ENCODE measurements at places on chromosomes 4 and X.
A peak's percentile ranks its signal among the peaks of the same experiment; 100 is the strongest.

GRCh38 chr4:15037923-15038541 lies 35.8 kb downstream of the CPEB2 start:
- no peak for DNase-seq

GRCh38 chr4:87073199-87074120 lies 138.6 kb downstream of the AFF1 start:
- no peak for DNase-seq

DNA sequence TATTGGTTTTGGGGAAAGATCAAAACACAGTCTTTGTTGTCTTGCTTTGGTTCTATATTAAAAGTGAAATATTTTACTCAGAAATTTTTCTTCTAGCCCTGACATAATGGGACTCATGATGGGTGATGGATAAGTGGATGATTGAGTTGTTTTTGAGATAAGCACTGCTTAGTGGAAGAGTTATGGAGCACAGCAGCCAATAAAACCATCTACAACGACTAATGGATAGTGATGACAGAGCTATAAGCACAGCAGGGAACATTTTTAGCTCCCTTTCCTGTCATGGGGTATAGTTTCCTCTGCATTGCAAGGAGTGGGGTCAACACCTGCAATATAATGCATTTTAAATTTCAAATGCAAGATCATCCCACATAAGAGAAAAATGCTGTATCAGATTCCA lies 812.4 kb downstream of the STPG2 start:
- no peak for DNase-seq

- no peak for DNase-seq
These were observed 37.8 kb downstream of the ACSL1 start for GRCh38 chr4:184787766-184788503.

GRCh38 chr4:176270669-176271068 lies 1.6 kb upstream of the ASB5 start:
- DNase-seq, result peak; percentile 88

GRCh38 chr4:15003401-15003890 lies 1.2 kb downstream of the CPEB2 start:
- peak; percentile 70 for DNase-seq

DNA sequence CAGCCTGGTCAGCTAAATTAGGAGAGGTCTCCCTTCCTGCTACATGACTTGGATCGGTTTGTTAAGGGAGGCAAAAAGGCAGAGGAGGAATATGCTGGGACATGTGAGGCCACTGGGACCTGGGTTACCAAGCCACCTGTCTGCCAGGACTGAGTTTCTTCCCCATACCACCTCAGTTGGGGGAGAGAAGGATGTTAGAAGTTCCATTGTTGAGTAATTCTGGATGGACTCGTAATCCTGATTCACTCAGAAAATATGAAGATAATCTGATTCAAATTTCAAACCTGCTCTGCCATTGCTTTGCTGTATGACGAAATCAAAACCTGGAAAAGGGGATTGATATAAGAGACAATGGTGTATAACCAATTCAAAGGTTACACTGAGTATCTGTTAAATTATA lies 97.4 kb upstream of the S100G start:
- DNase-seq, result peak; percentile 6

DNA sequence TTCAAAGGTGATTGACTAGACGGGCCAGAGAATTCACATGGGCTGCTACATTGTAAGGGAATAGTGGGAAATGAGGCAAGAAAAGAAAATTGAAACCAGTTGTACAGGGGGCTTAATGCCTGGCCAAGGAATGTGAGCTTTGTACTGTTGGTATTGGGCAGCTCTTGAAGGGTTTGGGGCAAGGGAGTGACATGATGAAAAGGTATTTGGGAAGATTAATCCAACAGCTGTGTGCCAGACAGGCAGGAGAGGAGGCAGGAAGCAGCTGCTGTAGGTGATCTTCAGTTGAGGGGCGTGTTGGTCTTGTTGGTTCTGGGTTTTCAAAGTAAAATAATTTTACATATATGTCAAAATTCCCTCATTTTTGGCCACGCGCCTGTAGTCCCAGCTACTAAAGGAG lies 384.5 kb upstream of the TENM3 start:
- DNase-seq, result no peak

- DNase-seq, result no peak
These were observed 532.2 kb upstream of the AGA start for GRCh38 chr4:177974461-177974860.

DNA sequence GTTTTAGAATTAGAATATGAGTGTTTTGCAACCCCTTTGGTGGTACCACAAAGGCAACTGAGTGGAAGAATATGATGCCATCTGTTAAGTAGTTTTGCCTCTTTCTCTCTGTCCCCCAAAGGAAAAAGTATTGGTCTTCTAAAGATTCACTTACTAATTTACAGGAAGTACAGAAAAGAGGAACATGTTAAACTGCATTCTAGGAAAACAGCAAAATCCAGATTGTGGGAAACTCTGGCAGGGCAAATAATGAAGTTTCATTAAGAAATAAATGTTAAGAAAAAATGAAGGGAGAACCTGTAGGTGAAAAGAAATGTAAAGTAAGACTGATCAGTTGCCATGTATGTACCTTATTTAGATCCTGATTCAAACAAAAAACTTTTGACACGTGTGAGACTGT lies 39.3 kb downstream of the NSUN7 start:
- DNase-seq, result no peak

- DNase-seq, result peak; percentile 34
These were observed 733 bp upstream of the NAA15 start for GRCh38 chr4:139300431-139301112.

DNA sequence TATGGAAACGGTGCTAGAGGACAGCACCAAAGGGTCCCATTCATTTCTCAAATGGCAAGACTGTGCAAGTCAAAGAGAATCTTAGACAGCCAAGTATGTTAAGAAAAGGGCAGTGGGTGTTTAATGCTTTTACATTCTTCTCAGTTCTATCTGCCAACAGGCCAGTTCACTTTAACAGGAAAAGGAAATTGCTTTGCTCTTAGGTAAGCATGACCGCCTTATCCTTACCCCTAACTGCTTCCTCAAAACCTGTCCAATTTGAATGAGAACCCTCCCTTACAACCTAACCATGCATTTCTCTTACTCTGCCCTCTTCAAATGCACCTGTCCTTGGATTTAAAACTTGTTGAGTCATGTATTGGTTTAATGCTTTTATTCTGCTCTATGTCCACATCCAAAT lies 44.5 kb upstream of the BLTP1 start:
- DNase-seq, result no peak

DNA sequence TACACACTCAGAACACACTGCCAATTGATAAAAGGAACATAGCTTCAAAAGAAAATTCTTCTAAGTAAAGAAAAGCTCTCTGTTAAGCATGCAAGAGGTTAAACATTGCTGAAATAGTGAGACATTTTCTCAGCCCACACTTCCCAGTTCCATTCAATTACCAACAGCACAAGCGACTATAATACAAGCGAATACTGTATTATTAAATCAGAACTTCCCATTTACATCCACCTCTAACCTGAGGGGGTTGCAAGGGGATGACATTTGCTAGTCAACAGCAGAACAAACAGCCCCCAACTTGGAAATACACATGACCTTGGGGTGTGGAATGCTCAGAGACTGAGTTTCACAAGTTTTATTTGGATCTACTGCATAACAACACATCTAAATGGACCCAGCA lies 1.1 kb downstream of the FSTL5 start:
- no peak for DNase-seq

DNA sequence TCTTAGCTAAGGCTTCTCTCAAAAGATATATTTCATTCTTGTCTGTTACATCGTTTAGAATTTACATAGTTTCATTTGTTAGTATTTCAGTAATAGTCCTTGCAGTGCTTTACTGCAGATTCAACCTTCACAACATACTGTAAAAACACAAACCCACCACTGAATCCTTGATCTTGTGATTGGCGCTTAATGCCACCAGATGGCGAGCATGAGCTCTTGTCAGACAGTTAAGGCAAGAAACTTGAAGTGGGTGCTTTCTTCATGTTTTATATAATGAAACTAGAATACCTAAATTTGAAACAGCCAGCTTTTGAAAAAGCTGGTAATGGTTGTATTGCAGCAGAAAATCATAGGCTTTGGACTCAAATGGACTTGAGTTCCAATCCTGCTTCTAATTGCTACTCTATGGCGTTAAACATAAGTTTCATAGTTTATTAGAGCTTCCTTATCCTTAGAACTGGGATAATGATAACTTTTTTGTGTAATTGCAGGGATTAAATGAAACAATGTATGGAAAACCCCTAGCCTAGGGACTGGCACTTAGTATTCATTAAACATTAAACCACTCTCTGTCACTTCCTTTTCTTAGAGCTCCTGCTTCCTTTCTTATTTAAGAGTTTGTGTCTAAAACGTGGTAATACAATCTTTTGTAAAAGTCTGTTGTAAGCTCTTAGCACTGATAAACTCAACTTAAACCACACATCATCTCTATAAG lies 95.1 kb downstream of the USP9X start:
- peak; percentile 57 for DNase-seq

DNA sequence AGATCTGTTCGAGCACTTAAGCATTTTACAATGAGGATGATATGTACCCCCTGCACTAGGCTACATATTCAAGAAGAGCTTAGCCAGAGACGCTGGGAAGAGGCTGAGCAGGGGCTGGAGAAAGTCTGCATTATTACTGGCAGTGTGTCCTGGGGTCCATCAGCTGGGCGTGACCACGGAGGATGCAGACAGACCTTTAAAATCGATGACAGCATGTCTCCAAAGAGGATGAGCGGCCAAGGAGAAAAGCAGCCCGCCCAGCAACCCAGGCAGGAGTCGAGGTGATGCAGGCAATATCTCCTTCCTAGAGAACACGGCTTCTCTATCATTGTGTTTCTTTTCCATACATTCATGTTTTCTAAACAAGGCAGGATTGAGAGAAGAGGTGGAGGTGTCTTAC lies 300.7 kb downstream of the USP46 start:
- no peak for DNase-seq

GRCh38 chr4:139950568-139950967 lies 203.4 kb downstream of the MAML3 start:
- no peak for DNase-seq

DNA sequence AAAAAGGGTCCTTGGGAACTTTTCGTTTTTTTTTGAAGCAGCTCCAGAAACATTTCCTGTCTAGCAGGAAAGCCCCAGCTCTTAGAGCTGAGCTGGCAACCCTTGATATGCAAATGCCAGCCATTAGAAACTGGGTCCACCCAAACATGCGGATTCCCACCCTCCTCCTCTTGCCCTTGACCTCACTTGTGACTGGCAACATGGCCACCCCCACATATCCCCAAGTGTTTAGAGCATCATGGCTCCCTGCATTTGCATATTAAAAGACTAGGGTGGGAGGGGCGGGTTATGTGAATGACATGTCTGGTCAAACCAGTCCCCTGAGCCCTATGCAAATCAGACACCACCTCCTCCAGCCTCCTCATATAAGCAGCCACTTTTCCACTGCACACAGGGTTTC lies 671.1 kb downstream of the FAT4 start:
- DNase-seq, result no peak
